Non-pigmented ciliary epithelial cell (primary cell): ENCODE measurements at places on chromosomes 2 and 18.

GRCh38 chr2:11984316-11985158, 238.1 kb downstream of the LPIN1 start:
- DNase-seq, result no peak

- DNase-seq, result no peak
These were observed 288.0 kb downstream of the AFF3 start for GRCh38 chr2:99854236-99854852.

GRCh38 chr2:107064750-107065149, 178.8 kb upstream of the ST6GAL2 start:
- DNase-seq, result no peak

DNA sequence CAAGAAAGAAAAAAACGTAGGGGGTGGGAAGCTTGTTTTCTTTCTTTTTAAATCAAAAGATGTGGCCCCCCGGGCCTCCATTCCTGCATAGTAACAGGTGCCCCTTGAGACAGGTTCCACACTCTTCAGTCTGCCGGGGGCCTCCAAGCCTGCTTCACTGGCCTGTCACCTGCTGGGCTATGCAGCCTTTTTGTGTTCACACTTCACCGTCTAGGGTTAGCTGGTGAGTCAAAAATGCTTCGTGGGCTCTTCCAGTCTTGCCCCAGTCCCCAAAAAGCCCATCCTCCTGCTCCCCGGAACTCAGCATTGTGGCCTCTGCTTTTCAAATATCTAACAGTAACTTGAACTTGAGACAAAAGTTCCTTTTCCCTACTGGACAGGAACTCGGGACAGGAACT, 67.9 kb downstream of the POLR1A start:
- no peak for DNase-seq

- DNase-seq, result no peak
These were observed 40.4 kb downstream of the KIDINS220 start for GRCh38 chr2:8796878-8797550.

- no peak for DNase-seq
These were observed 42.4 kb downstream of the ADI1 start for GRCh38 chr2:3476985-3477327.

DNA sequence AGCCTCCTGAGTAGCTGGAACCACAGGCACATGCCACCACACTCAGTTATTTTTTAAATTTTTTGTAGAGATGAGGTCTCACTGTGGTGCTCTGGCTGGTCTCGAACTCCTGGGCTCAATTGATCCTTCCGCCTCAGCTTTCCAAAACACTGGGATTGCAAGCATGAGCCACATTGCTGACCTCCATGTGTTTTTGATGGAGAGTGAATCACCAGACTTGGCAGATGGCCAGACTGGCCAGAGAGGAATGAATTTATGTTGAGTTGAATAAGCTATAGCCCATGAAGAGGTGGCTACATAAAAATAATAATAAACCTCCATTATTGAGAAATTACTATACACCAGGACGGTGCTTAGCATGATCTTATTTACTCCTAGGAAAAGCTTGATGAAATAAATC, 91.5 kb downstream of the MREG start:
- DNase-seq, result peak; percentile 87

GRCh38 chr18:42745171-42745570, 370.3 kb downstream of the RIT2 start:
- DNase-seq, result no peak

DNA sequence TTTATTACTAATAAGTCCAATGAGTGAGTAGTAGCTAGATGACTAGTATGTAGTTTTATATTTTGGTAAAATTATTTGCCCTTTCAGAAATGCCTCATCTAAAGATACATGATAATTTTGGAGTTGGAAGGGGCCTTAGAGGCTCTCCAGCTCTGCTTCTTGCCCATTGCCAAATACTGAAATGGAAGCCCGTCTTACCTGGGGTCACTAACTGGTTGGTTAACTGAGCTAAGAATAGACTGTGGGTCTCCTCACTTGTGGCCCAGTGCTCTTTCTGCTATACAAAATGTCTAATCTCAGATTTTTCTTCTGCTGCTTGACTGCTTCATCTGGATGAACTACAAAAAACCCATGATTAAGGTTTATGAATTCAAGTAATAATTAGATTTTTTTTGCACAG, 67.1 kb downstream of the CLIP4 start:
- DNase-seq, result no peak

DNA sequence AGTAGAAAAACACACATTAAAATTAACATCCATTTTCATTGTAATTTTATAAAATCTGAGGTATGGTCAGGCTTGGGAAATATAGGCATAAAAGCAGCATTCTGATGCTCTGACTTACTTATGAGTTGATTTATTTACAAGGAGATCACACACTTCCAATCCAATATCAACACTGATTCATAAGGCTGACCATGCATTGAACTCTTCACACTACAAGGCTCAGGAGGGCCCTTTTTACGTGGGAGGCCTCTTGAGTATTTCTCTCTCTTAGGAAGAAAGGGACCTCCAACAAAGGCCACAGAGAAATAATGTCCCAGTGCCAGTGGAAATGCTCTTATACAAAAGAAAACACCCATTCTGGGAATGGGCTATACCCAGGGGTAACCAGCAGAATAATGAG, 222.8 kb downstream of the NAPG start:
- no peak for DNase-seq

DNA sequence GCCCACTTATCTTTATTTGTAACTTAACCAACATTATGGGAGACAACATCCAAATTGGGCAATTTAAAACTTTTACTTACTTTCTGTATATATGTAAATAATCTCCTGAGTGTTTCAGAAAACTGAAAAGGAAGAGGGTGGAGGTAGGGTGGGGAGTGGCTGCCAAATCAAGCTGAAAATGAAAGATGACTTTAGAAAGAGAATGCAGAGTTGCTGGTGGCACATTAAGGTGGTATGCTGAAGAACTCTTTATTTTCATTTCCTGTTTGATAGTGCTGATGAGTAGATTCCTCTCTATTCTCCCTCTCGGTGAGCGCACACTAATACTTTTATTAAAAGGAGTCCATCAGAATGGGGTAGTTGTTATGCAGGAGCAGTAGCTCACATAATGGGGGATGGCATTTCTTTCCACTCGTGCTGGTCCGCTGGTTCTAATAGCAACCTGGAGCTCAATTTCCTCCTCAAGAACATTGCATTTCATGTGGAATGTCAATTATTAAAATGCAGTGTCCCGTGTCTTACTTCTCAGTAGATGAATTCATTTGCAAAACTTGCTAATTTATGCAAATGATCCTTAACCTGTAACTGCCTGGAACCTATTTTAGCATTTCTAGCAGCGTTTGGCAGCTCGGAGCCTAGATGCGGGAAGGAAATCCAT, 466.9 kb upstream of the HNRNPA3 start:
- no peak for DNase-seq

GRCh38 chr18:69947361-69948133, at the start of gene CD226:
CD226 (minus strand) TSS chr18:69947873; CDS start chr18:69947406, 467 bp downstream.
- no peak for DNase-seq

GRCh38 chr2:22217881-22218280, 1094.1 kb downstream of the TDRD15 start:
- no peak for DNase-seq

- no peak for DNase-seq
These were observed 105.7 kb downstream of the SLC4A3 start for GRCh38 chr2:219733106-219733505.

GRCh38 chr2:97816411-97816810, 103.0 kb downstream of the ZAP70 start:
- no peak for DNase-seq

DNA sequence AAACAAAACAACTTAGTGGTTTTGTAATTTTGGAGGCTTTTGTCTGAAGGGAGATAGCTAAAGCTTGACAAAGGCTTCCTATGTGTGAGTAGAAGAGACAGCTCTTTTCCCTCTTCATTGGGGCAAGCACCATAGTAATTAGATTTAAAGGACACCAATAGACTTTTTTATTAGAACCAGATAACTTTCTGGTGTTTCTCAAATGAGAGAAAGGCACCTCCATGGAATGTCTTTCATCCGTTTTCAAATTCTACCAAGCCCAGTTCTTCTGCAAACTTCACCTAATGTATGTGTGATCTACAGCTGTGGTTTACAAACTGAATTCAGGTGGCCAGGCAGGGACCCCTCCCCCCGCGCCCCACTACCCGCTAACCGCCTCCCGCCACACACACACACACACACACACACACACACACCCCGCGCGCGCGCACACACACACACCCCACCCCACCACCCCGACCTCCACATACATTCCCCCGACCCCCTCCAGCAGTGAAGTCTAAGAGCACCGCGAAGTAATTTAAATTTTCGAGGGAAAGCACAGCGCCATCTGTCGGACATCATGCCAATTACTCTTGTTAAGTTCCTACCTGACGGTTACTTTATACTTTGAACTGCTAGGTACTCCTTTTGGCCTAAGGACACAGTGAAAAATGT, 31.6 kb upstream of the PPP1R1C start:
- no peak for DNase-seq

GRCh38 chr2:241855245-241855887, 3.3 kb downstream of the PDCD1 start:
- no peak for DNase-seq

- DNase-seq, result no peak
These were observed 44.5 kb downstream of the DNER start for GRCh38 chr2:229669841-229670240.

- no peak for DNase-seq
These were observed 129.3 kb downstream of the MARCHF4 start for GRCh38 chr2:216243026-216243425.

- no peak for DNase-seq
These were observed 73.8 kb downstream of the NEURL3 start for GRCh38 chr2:96431319-96431718.

GRCh38 chr18:9808295-9809241, 77.2 kb upstream of the TXNDC2 start:
- no peak for DNase-seq

DNA sequence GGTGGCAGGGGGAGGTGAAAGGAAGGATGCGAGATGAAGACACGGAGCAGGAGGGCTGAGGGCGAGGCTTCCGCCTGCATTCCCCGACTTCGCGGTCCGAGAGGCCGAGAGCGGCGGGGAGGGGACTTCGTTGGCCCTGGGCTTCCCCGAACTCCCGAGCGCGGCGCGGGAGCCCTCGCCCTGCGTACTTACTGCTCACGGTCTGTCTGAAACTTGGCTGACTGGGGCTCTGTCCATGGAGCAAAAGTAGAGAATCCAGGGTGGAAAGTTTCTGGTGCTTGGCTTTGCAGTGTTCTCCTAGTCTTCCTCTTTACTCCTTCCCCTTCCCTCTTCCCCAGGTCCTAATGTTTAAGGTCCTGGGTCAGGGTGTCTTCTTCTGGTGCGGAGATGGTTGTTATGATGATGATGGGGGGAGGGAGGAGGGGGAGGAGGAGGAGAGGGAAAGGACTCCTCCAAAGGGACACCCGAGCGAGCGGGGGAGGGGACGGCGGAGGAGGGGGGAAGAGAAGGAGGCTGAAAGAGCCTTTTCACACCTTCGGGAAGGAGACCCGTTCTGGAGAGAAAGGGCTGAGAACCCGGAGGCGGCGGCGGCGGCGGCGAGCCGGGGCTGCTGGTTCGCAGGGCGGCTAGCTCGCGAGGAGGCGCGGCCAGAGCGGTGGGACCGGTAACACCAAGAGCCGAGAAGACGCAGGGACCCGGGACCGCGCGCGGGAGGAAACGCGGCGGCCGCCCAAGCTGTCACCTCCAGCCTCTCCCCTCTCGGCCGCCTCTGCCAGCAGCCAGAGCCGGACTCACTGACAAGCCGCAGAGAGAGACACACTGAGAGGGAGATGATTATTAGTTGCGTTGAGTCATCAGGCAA, at the start of gene SATB2:
Gene SATB2, minus strand, starts transcription at position 793 of the 862 bp plus-strand sequence. CDS start 1,902 bp downstream, outside the sequence.
- DNase-seq, result no peak

GRCh38 chr2:54876764-54877163, 153.3 kb downstream of the EML6 start:
- no peak for DNase-seq

DNA sequence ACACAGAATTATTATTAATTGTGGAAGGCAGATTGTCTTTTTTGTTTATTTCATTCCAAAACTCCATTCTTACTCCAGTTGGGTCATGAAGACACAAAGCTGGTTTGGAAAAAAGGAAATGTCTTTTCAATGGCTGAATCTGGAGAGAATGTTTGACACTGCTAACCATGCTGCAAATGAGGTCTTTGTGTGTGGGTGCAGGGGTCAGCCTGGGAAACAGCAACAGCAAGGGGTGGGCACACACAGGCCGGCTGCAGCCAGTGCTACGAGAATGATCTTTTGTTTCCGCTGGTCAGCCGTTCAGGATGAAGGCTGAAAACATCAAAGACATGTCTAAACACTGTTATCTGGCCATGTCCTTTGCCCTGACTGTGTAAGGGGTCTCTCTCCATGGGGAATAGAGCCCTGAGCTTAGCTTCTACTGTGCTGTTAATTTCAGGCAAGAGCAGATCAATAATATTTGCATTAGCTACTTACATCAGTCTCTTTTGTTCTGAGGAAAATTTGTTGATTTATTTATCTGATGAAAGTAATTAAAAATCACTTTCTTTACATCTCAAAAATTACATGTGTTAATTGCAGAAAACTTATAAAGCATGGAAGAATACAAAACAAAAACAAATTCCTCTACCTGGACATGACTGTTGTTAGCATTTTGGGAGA, 33.3 kb upstream of the E2F6 start:
- DNase-seq, result no peak

GRCh38 chr2:290090-290722, 2.3 kb upstream of the ALKAL2 start:
- peak; percentile 34 for DNase-seq

- DNase-seq, result no peak
These were observed 94.0 kb upstream of the HNRNPA3 start for GRCh38 chr2:177118636-177119035.

DNA sequence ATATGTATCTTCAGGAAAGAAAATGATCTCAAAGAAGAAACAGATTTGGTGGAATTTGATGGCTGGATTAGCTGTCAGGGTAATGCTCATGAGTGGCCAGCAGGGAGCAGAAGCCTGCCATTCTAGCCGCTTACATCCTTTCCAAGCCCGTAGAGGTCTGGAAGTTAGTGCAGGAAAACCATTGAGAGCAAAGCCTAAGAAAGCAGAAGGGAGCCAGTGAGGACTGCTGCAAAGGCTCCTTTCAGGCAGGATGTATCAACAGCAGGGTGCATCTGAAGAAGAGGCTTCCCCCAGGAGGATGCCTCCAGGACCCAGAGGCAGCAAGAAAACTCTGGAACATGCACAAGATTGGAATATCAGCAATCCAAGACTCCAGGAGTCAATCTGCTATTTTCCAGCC, 22.9 kb upstream of the LBH start:
- no peak for DNase-seq

GRCh38 chr2:19541884-19542283, 183.5 kb upstream of the OSR1 start:
- DNase-seq, result no peak

DNA sequence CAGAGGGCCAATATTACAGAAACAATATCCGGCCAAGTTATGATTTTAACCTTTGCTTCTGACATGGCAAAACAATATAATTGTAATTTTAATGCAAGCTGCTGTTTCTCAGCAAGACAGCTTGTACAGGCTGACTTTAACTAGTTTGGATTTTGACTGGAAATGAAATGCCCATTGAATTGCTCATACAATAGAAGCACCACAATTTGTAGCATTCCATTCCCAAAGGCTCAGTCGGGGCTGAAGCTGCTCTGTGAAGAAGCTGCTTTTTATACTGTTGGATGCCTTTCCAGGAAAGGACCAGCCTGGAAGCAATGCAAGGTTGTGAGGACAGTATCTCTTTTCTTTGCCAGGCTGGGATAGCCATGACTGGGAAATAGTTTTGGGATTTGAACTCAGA, 677.0 kb upstream of the FANCL start:
- no peak for DNase-seq

- no peak for DNase-seq
These were observed 61.7 kb upstream of the ITGB6 start for GRCh38 chr2:160261732-160262131.
